Activated naive CD4-positive, alpha-beta T cell treated with anti-CD3 and anti-CD28 coated beads for 36 hours (primary cell): ENCODE measurements at places on chromosomes 7 and 10.

GRCh38 chr7:27677912-27678612, 15.4 kb upstream of the HIBADH start:
- peaks cover 8% of the 10 kb centered on the region for H3K4me1 ChIP-seq
- no peak for DNase-seq
- no peak overlapping the region for H3K4me3 ChIP-seq
- H3K36me3 ChIP-seq: no peaks in the 10 kb centered on the region
- no peaks in the 10 kb centered on the region for H3K27me3 ChIP-seq

GRCh38 chr7:2524808-2525657, 5.5 kb downstream of the LFNG start:
- H3K27me3 ChIP-seq: no peaks in the 10 kb centered on the region
- no peak for DNase-seq
- no peak overlapping the region for H3K4me3 ChIP-seq

- H3K4me3 ChIP-seq: no peak overlapping the region
- H3K4me1 ChIP-seq: no peaks in the 10 kb centered on the region
- no peaks in the 10 kb centered on the region for H3K36me3 ChIP-seq
- H3K27me3 ChIP-seq: no peaks in the 10 kb centered on the region
Observed at GRCh38 chr10:77784856-77785255, 141.7 kb downstream of the DLG5 start.

DNA sequence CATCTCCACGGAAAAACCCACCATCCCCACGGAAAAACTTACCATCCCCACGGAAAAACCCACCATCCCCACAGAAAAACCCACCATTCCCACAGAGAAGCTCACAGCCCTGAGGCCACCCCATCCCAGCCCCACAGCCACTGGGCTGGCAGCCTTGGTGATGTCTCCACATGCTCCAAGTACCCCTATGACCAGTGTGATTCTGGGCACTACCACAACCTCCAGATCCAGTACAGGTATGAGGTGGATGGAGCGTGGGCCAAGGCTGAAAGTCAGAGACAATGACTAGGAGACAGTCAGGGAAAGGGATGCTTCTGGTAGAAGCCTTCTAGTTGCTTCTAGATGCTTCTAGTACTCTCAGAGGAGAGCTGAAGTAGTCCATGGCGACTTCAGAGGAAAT, 19.6 kb downstream of the ZAN start:
- H3K27ac ChIP-seq: no peak overlapping the region
- no peak overlapping the region for H3K4me3 ChIP-seq
- peaks cover 4% of the 10 kb centered on the region for H3K27me3 ChIP-seq
- no peaks in the 10 kb centered on the region for H3K36me3 ChIP-seq

DNA sequence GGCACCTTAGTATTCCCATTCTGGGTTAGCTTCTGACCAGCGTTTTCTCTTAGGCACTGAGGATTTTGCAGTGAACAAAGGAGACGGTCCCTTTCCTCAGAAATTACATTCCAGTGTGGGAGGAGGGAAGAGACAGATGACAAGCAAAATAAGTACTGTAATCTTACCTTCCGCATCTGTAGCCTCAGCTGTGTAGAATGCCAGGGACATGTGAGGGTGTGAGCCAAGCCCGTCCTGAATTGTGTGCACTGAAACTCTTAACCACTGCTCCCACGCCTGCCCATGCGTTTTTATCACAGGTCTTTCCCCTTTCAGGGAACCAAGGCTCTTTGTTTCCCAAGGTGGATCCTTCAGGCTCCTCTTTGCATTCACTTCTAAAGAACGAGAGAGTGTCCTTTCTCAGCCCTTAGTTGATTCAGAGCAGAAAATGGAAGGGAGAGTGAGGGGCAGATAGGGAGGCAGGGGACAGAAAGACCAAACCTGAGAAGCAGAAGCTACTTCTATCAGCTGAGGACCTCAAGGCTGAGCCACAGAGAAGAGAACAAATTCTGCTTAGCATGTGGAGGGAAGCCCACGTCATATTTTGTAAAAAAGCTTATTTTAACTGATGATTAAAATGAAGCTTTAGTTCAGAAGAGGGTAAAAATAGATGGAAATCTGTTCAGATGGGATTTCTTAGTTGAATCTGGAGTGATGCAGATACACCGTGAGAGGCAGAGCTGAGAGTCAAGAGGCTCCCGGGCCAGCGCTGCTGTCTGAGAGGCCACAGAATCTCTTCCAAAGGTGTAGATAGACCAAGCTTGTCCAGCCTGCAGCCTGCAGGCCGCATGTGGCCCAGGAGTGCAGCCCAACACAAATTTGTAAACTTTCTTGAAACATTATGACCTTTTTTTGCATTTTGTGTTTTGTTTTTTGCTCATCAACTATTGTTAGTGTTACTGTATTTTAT, 122.5 kb downstream of the CCNY start:
- DNase-seq: no peak
- H3K4me1 ChIP-seq: peaks cover 86% of the 10 kb centered on the region
- H3K4me3 ChIP-seq: no peak overlapping the region
- H3K27ac ChIP-seq: peak overlapping the region; percentile 5
- no peaks in the 10 kb centered on the region for H3K27me3 ChIP-seq
